CD8-positive, alpha-beta memory T cell (primary cell): ENCODE measurements at places on chromosomes 2 and 18.

DNA sequence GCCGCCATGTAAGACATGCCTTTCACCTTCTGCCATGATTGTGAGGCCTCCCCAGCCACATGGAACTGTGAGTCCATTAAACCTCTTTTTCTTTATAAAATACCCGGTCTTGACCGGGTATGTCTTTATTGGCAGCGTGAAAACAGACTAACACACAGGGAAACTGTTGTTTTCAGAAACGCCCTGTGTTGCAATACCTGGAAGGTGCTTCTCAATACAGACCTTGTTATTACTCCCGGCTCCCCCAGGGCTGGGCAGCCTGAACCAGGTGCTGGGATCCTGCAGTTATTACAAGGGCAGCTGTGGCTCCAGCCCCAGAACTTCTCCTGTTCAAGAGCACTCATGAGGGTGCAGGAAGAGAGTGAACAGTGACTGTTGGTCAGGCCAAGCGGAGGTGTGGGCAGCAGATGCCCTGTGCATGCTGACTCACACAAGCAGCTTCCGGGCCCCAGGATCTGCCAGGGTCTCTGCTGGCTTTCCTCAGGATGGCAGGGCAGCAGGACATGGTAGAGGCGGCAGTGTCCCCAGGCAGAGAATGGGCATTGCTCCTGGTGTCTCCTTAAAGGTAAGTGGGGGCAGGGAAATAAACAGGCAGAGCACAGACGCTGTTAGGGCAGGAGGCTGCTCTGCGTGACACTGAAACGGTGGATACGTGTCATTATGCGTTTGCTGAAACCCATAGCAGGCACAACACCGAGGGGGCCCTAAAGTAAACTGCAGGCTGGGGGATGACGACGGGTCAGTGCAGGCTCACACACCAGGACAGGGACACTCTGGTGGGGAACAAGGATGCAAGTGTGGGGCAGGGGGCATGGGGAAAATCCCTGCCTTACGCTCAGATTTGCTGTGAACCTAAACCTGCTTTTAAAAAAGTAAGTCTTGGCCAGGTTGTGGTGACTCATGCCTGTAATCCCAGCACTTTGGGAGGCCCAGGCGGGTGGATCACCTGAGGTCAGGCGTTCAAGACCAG, 89.1 kb downstream of the NDUFA10 start:
- no peak overlapping the region for H3K27ac ChIP-seq
- H3K4me1 ChIP-seq: peaks cover 3% of the 10 kb centered on the region
- H3K36me3 ChIP-seq: no peaks in the 10 kb centered on the region
- no peaks in the 10 kb centered on the region for H3K27me3 ChIP-seq
- no peak overlapping the region for H3K4me3 ChIP-seq

GRCh38 chr2:31835450-31835849, 175.4 kb downstream of the MEMO1 start:
- no peak overlapping the region for H3K4me3 ChIP-seq
- no peak for DNase-seq
- no peak overlapping the region for H3K27ac ChIP-seq
- no peaks in the 10 kb centered on the region for H3K27me3 ChIP-seq
- H3K4me1 ChIP-seq: no peaks in the 10 kb centered on the region

DNA sequence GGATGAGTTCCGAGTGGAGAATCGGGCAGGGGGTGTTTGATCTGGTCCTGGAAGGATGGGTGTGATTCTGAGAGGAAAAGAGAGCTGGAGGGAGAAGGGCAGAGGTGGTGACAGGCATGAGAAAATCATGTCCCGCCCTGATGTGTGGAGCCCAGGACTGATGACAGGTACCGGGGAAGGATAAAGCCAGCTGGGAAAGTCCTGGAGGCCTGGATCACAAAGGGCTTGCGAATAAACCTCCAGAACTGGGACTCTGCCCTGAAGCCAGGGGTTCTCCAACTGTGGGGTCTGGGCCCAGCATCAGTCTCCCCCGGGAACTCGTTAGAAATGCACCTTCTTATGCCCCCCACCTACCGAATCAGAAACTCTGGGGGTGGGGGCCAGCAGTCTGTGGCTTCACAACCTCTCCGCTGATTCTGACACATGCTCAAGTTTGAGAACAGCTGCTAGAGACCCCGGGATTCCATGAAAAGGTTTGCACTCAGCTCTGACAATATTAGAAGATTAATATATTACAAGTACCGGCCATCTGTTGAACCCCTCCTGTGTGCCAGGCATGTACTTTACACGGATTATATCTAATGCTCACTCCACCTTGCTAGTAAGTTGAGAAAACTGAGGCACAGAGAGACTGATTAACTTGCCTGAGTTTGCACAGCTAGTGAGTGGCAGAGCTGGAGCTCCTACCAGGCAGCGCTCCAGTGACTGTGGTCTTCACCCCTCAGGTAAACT, 8.0 kb downstream of the TNFRSF11A start:
- no peaks in the 10 kb centered on the region for H3K36me3 ChIP-seq
- no peak overlapping the region for H3K27ac ChIP-seq
- no peak for DNase-seq
- no peaks in the 10 kb centered on the region for H3K4me1 ChIP-seq
- no peak overlapping the region for H3K4me3 ChIP-seq

DNA sequence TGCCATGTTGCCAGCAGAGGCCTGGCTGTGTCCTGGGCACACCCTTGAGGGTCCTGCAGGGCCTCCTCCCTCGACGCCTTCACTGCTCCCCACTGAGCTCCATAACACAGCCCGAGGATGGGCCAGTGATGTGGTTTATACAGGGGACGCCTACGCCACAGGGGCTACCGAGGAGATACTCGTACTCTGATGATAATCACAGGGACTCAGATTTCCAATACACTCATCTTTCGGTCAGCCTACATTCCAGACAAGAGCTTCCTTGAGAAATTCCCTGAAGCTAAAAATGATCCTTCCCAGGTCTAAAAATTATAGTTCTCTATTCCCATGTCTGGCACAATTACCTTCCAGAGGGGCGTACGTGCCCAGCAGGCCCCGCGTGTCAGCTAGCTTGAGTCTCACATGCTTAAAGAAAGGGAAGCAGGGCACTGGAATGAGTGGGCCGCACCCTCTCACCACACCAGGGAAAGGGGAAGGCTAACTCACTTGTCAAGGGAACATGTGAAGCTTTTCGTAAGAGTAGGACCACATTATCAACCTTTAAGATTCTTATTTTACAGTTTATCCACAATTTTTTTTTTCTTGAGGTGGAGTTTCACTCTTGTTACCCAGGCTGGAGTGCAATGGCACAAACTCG, 159.5 kb upstream of the NDUFV2 start:
- H3K27me3 ChIP-seq: no peaks in the 10 kb centered on the region
- no peak overlapping the region for H3K4me3 ChIP-seq
- H3K4me1 ChIP-seq: no peaks in the 10 kb centered on the region
- no peaks in the 10 kb centered on the region for H3K36me3 ChIP-seq
- no peak for DNase-seq
- no peak overlapping the region for H3K27ac ChIP-seq

GRCh38 chr2:222950638-222951285, 89.9 kb downstream of the ACSL3 start:
- no peak overlapping the region for H3K4me3 ChIP-seq
- H3K27ac ChIP-seq: no peak overlapping the region
- H3K27me3 ChIP-seq: no peaks in the 10 kb centered on the region
- DNase-seq: no peak
